Non-pigmented ciliary epithelial cell (primary cell): ENCODE measurements at places on chromosomes 7 and 10.
A peak's percentile ranks its signal among the peaks of the same experiment; 100 is the strongest.

- no peak for DNase-seq
These were observed 96.3 kb downstream of the SDK1 start for GRCh38 chr7:3397324-3397723.

DNA sequence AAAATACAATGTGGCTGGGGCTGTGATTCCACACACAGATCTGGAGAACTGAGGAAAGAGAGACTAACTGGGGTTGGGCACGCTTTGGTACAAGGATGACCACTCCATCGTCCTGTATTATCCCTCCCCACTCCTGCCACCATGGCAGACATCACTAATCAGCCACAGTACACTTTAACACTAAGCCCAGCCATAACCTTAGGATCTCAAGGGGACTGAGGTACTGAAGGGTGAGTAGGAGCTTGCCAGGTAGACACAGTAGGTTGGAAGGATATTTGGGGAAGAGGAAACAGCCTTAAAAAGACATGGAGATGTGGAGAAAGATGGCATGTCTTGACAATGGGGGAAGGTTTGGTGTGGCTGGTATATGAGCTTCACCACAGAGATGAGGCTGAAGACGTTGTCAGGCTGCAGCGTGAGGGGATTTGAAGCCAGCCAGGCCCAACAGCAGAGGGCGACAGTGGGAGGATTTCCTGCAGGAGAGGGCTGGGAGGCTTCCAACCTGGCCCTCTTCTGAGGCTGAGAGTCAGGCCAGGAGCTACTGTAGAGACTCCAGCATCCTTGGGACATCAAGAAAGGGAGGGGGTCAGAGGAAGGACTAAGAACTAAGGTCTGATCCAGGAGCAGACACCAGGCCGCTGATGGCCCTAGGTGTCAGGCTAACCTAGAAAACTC, 58.6 kb upstream of the COL13A1 start:
- DNase-seq = no peak

GRCh38 chr10:36516281-36516680, 609.1 kb upstream of the ANKRD30A start:
- DNase-seq = no peak

DNA sequence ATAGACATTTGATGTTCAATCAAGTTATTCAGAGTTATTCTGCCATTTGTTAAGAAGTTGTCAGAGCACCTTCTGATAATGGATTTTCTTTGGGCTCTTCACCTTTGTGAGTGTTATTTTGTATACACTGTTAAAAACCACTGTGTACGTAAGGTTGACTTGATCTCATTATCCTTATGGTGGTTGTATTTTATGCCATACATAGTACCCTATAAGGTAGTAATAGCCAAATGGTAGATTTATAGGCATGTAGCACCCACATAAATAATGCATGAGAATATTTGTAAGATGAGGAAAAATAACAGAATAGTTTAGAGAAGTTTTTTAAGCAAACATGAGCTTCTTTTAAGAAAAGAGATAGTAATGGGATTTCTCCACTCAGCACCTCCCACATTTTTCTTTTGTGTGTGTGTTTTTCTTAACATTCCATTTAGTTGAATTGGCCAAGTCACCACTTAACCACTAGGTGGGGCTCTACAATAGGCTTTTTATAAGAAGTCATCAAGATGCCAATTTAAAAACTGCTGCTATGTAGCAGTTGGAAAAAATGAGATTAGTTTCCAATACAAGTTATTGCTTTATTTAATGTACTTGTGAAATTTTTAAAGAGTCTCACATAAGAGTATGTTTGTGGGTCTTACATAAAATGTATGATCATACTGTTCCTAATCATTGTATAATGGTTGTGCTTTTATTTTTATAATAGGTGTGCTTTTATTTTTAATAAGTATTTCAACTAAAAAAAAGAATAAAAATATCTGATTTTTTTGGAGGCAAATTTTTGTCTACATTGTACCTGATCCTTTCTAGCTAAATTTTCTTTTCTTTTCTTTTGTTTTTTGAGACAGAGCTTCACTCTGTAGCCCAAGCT, 41.1 kb upstream of the STMP1 start:
- peak; percentile 77 for DNase-seq

DNA sequence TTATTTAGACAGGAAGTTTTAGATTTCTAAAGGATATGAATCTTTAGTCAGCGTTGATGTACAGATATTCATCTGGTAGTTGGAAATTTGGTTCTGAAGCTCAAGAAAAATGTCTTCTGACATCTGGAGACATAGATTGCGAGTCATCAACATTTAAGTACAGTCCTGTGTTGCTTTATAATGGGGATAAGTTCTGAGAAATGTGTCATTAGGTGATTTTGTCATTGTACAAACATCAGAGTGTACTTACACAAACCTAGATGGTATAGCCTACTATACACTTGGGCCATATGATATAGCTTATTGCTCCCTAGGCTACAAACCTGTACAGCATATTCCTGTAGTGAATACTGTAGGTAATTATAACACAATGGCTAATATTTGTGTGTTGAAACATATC, 49.6 kb upstream of the UBN2 start:
- DNase-seq = no peak

- no peak for DNase-seq
These were observed 198.9 kb downstream of the REEP3 start for GRCh38 chr10:63720072-63720537.

- DNase-seq = peak; percentile 18
These were observed 43.2 kb downstream of the BTRC start for GRCh38 chr10:101397140-101397539.

DNA sequence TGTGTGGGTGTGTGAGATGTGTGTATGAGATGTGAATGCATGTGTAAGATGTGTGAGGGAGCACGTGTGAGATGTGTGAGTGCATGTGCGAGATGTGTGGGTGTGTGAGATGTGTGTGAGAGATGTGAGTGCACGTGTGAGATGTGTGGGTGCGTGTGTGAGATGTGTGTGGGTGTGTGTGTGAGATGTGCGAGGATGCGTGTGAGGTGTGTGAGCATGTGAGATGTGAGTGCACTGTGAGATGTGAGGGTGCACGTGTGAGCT, 31.0 kb downstream of the PPIF start:
- DNase-seq = no peak

- no peak for DNase-seq
These were observed 68.6 kb upstream of the SEM1 start for GRCh38 chr7:96778263-96778662.

GRCh38 chr7:49643321-49643720, 130.1 kb upstream of the VWC2 start:
- no peak for DNase-seq

DNA sequence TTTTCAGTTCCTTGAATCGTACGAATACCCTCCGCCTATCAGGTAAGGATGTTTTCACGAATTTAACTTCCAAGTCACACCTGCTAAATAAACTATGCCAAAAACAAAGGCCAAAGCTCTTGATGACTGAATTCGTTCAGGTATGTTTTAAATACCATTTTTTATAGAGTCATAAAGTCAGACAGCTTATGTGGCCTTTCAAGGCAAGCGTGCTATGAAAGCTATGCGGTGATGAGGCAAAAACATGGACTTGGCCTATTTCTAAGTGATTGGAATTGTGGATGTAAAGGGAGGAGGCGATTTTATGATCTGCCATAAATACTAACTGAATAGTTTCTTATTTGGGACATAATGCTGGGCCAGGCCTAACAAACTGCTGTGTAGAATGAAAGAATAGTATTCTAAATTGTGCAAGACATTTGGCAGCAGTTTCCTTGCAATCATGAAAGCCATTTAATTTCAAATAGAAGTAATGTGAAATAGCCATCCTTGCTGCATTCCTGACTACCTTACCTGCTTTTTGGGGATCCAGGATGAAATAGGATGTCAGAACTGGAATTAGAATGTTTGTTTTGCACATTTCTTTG, 14.0 kb downstream of the SLC39A12 start:
- DNase-seq = no peak

DNA sequence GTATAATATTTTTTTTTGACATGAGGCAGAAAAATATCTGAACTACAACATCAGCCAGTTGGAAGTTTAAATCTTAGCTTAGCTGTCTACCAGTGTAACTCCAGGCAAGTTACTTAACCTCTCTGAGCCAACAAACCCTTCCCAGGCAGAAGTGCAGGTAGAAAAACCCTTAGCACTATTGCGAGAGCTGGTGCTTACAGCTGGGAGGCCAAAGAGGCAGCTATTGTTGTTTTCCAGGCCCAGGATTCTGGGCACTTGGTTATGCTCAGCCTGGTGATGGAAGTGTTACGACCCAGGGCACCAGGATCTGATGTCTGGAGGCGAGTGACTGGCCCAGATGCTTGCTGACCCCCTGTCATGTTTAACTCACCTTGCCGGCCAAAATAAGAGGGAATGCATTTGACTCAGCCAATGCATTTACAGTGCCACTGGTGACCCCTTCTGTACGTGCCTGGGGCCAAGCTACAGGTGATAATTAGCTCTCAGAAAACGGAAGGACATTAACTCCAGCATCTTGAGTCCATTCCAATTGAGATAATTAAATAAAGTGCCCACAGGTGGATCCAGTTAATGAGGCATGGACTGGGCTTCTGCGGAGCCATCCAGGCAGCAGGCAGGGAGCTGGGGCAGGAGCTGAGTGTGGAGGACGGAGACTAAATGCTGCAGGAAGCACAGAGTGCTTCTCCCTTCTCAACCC, 126.5 kb upstream of the HABP2 start:
- DNase-seq = no peak

DNA sequence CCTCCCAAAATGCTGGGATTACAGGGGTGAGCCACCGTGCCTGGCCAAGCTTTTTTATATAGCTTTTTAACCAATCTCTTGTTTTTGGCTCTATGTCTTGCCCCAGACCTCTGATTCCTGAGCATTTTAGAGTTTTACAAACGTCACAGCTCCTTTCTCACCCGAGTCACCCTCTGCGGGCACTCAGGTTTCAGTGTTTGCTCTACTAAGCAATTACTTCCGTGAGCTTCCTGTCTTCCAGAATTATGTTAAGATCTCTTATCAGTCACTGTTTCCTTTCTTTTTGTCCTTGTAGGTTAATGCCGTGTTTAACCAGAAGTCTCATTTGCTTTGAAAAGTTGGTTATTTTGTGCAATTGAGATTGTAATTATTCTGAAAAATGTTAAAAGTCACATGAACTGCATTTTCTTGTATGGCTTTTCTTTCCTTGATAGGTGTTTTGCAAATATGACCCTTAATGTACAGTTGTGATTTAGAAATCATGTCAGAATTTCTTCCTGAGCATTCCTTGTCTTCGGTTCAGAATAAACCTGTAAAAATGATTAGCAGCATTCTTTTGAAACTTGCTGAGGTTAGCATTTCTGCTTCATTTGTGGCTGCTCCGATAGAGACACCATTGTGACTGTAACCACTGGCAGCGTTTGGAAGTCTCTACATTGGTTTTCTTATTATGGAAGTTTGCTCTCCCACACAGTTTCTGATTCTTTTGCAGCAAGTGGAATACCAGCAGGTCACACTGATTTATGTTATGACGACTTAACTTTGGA, 4.5 kb upstream of the HKDC1 start:
- DNase-seq = no peak

GRCh38 chr10:47306387-47307210, 6.6 kb downstream of the GDF10 start:
- DNase-seq = no peak

DNA sequence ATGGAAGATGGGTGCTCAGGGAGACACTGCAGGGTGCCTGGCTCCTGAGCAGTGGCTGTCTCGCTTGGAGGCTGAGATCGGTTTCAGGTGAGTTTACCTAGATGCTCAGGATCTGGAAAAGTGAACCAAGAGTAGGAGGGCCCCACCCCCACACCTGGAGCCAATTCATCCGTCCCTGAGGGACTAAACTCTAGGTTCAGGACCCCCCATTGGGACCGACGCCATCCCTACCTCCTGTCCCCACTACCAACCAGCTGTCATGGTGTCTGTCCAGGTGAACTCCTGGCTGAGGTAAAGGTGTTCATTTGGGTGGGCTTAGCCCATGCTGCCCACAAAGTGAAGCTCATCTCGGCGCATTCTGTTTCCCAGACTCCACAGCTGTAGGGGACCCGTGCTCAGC, 174.6 kb upstream of the PLPP4 start:
- DNase-seq = no peak

GRCh38 chr10:71923138-71923692, 41.0 kb upstream of the CHST3 start:
- DNase-seq = no peak

DNA sequence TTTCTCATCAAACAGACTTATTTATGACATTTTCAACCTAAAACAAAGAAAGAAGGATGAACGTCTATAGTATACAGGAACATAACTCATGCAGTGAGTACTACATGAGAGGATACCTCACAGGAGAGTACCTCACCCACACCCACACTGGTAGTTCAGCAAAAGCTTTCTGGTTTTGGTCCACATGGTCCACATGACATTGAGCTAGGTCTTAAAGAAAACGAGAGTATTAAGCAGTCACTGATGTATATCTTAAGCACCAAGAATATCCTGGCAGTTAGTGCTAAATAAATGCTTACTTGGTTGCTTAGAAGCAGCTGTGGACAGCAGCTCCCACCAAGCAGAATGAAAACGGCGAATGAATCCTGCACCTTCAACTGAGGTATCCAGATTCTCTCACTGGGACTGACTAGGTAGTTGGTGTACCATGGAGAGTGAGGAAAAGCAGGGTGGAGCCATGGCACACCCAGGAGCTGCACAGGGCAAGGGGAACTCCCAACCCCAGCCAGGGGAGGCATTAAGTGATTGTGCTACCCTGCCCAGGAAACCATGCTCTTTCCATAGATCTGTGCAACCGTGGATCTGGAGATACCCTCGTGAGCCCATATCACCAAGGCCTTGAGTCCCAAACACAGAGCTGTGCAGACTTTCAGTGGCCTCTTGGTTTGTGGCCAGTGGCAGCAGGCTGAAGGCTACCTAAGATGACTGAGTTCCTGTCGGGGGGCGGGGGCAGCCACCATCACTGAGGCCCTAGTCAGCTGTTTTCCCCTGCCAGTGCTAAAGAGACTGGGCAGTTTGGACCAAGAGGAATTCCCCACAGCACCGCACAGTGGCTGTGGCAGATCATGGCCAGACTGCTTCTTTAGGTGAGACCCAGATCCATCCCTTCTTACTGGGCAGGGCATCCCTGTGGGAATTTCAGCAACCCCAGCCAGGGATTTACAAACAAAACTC, 143.4 kb downstream of the SGMS1 start:
- DNase-seq = no peak

GRCh38 chr10:31622978-31623377, 304.0 kb downstream of the ZEB1 start:
- DNase-seq = no peak

GRCh38 chr10:30705101-30705624, 75.6 kb upstream of the LYZL2 start:
- no peak for DNase-seq

GRCh38 chr10:123706236-123706635, 40.1 kb downstream of the GPR26 start:
- DNase-seq = no peak
